ENCODE measurements at places on chromosomes 3 and 15.

- DNase-seq = no peak
Measured at GRCh38 chr3:22569570-22569969, 633.6 kb upstream of the UBE2E2 start.

GRCh38 chr15:63801171-63801570 is 32.6 kb downstream of the HERC1 start:
- no peak for DNase-seq

DNA sequence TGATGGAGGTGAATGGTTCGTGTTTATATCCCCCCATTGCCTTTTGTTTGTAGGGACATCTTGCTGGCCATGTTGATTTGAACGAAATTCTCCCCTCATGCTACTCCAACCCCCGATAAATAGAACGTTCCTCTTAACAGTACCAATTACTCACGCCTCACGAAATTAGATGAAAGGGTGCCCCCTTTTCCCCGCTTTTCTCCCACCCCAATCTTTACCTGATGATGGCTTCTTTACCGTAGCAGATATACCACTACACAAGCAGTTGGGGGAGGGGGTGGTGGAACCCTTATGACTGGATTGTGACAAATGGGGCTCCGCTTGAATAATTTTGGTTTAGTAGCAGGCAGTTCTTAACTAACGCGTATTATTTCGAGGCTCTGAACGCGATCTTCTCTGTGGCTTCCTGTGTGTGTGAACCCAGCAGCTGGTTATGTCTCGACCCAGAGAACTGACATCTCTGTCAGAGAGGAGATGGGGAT is 1.1 kb downstream of the PIAS1 start:
- DNase-seq = peak; percentile 57

GRCh38 chr3:190722181-190722905 is 140.2 kb downstream of the GMNC start:
- DNase-seq = no peak

DNA sequence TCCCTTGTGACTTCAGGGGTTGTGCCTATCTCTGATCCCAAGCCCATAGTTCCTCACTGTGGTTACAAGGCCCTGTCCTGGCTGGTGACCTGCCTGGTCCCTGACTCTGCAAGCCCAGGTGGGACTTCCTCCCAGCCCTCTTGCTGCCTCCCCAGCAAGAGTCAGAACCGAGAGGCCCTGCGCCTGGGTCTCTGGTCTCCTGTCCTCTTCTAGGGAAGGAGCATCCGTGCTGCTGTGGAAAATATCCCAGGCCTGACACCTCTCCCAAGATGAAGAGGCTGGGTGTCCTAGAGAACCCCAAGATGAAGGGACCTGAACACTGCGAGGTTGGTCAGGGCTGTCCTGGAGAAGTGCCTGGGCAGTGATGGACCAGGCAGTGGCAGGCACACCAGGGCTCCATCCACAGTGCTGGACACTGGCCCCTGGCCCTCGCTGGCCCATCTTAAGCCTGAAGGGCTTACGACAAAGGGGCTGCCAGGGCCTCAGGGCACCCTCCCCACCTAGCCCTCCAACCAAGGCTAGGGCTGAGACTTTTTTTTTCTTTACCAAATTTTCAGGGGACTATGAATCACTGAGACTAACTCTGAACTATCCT is 32.7 kb downstream of the PTH1R start:
- no peak for DNase-seq

GRCh38 chr3:102791641-102792589 is 357.1 kb downstream of the ZPLD1 start:
- DNase-seq = no peak

GRCh38 chr3:192409838-192410683 is 317.3 kb downstream of the FGF12 start:
- DNase-seq = no peak

Measured in central memory CD4-positive, alpha-beta T cell (primary cell).